ENCODE measurements at places on chromosomes 3 and 15. TPM values are rescaled to one million over a fixed set of nuclear protein-coding genes. Genes with fewer than 3 reads are reported as not detected.
A peak's percentile ranks its signal among the peaks of the same experiment; 100 is the strongest.

DNA sequence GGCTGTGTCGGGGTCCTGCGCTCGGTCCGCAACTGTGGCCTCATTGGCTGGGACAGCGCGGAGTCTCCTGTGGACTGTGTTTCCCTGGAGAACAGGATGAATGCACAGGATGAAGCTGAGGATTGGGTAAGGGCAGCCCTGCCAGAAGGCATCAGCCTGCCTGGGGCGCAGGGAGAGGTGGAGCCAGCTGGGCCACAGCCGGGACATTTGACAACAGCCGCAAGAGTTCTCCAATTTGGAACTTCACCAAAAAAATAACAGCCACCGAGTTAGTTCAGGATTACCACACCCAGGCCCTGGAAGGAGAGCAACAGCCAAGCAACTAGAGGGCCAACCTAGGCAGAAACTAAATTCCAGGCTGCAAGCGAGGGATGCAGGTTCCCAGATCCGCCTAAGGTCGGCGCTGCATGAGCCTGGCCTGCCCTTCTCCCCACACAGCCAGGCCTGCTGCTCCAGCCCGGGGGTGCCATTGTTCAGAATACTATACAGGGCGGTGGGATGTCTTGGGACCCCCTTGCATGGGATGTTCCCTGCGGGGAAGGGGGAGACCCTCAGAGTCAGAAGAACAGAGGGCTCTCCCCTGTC lies 229.3 kb downstream of the OCA2 start:
- DNase-seq = no peak

DNA sequence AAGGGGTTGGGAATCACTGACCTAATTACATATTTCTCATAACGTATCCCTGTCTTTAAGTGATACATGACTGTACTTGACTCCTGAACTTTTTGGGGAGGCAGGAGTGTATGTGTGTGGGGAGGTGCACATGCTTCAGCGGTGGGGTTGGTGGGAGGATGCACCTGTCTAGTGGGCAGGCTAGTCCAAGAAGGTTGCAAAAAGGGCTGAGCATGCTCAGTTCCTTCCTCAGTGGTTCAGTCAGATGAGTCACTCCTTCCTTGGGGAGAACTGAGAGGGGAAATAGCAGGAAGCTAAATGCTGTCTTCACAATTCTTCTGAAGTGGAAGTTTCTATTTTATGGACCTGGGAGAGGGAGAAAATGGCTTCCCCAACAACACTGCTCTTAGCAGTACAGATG lies 24.6 kb upstream of the AP4E1 start:
- DNase-seq = peak; percentile 20

Gene PIF1
- total RNA-seq = 9.7 TPM

GRCh38 chr15:64151727-64152506 lies at the start of gene SNX22:
TSS of gene SNX22 (plus strand) at chr15:64151731. CDS start at chr15:64151776, 45 bp downstream.
- no peak for DNase-seq

DNA sequence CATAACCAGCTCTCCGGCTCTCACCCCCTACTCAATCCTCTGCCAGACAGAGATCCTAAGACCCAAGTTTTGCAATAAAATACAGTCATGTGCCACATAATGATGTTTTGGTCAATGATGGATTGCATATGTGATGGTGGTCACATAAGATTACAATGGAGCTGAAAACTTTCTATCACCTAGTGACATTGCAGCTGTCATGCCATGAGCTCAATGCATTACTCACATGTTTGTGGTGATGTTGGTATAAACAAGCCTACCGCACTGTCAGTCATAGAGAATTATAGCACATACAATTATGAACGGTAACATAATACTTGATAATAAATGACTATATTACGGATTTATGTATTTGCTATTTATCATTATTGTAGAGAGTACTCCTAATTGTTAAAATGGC lies 26.9 kb upstream of the SAMMSON start:
- DNase-seq = no peak

DNA sequence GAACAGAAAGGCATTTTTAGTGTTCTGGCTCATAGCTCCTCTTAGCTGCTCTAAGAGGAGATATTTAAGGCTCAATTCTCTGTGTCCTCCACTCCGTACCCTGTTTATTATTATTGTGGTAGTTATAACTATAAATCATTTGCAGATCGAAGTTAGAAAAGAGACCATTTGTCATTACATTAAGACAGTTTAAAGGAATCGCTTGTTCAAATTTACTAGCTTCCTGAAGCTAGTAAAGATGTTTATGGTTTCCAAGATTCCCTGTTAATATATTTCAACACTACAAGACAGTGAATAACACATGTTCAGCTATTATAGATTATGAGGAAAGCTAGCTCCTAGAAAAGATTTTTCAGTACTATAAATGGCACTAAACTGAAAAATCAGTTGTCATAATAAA lies 12.6 kb downstream of the ATXN7 start:
- DNase-seq = peak; percentile 71

DNA sequence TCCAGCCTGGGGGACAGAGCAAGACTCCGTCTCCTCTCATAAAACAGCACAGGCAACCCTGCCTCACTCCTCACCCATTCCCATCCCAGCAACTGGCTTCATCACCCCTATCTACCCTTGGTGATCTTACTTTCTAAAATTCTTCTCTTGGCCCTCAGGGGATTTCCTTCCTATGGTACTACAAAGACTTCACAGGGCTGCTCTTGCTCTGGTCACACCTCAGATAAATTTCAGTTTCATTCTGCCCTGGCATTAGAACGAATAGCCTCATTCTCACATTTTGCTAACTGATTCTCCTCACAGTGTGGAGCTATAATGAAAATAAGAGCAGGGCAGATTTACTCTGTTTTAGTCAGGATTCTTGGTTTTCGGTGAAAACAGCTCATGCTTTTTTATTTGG lies 22.1 kb upstream of the CRBN start:
- DNase-seq = no peak

Gene DCBLD2
- 225 TPM for total RNA-seq

DNA sequence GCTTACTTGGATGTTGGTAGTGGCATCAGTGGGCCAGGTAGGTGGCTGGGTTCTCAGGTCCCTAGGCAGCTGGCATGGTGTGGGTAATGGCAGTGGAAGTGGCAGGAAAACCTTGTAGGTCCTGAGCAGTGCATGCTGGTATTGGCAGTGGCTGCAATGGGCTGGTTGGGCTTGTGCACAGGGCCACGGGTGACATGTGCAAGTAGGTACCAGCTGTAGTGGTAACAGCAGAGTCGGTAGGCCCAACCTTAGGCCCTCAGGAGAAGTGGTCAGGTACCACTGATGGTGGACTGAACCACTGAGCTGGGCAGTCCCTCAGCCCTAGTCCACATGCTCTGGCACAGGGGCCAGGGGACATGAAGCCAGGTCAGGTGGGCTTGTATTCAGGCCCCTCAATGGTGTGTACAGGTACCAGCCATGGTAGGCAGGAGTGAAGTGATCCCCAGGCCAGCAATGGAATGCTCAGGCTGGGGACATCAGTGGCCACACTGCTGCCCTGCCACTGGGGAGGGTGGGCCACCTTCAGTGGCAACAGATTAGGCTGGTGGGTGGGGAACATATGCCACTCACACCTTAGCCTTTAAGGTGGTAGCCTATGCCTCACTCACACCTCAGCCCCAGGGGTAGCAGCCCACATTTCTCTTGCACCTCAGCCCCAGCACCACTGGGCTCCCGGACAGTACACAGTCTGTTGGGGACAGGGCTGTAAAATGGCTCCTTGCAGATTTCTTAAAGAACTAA lies 118.1 kb downstream of the LRRK1 start:
- DNase-seq = no peak

Gene B2M
- 2,255 TPM for total RNA-seq

Measured in fibroblast of villous mesenchyme (primary cell).